GM12892 (cell line): ENCODE measurements at places on chromosomes 12 and 14.

GRCh38 chr12:119207063-119207560, 28.4 kb downstream of the HSPB8 start:
- no peak for DNase-seq

GRCh38 chr14:34128665-34129064, 177.8 kb upstream of the EGLN3 start:
- DNase-seq = no peak

- DNase-seq = no peak
Measured at GRCh38 chr12:19689226-19689625, 249.9 kb downstream of the AEBP2 start.

GRCh38 chr14:104681689-104682074, 7.7 kb upstream of the INF2 start:
- no peak for DNase-seq

- DNase-seq = no peak
Measured at GRCh38 chr12:127507341-127507740, 759.6 kb upstream of the TMEM132C start.

DNA sequence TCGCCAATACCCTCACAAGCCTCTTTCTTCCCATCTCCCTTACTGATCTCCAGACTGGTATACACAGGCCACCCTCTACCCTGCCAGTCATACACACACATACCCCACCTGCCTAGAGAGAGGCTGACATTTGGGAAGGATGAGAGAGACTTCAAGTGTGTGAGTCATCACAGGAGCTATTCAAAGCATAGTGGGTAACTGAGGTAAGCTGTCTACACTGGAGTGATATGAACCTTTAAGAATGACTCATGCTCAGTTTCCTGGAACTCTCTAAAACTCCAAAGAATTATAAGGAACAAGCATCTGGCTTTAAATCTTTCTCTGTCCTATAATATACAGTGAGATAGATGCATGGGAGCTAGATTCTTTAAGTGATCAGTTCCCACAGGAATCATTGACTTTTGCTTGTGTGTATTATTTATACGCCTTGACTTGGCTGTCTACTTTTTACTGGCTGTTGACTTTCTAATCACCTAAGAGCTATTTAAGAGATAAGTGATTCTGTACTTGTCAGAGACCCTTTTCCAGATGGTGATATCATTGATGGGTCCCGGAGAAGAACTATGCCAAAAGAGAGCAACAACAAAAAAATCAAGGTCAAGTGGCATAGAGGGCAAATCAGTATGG, 5.8 kb downstream of the IGF1 start:
- DNase-seq = no peak

DNA sequence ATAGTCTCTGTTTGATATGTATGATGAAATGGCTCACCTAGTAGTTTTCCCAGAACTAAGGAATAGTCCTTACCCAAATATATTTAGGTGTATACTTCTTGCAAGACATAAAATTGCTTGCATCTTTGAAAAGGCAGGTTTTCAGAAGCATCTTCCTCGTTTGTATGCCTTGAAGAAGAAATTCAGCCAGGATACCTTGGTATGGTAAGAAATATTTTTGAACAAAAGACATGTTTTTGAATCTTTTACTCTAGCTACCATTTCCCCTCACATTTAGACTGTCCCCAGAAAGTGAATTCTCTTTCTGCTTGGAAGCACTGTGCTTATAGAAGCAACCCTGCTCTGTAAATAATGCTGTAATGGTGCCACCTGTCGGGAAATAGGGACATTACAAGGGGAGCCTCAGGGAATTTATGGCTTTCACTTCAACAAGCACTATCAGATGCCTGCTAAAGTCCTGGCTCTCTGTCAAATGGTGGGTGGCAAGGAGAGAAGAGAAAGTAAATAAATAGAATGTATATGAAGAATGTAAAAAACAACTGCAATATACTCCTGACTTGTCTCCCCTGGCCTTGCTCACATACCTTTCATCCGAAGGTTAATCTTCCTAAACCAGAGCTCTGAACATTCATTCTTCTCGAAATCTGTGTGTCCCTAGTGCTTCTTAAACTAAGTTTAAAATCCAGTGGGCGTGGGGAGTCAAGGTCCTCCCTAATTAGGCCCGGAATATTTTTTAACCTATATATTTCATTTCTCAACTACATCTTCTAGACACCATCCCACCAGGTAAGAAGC, 6.1 kb downstream of the CCDC184 start:
- DNase-seq = no peak

- DNase-seq = no peak
Measured at GRCh38 chr12:64147011-64147631, 75.0 kb downstream of the KICS2 start.

DNA sequence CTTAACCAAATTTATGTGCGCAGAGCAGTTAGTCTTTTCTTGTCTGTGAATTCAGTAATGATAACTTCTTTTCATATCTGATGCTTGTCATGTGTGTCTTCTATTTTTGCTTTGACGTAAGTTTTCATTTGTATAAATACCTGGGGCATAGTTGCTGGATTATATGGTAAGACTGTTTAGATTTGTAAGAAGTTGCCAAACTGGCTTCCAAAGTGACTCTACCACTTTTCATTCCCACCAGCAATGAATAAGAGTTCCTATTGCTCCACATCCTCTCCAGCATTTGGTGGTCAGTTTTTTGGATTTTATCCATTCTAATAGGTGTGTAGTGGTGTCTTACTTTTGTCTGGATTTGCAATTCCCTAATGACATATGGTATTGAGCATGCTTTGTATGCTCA, 8.9 kb downstream of the ZNF268 start:
- DNase-seq = no peak

DNA sequence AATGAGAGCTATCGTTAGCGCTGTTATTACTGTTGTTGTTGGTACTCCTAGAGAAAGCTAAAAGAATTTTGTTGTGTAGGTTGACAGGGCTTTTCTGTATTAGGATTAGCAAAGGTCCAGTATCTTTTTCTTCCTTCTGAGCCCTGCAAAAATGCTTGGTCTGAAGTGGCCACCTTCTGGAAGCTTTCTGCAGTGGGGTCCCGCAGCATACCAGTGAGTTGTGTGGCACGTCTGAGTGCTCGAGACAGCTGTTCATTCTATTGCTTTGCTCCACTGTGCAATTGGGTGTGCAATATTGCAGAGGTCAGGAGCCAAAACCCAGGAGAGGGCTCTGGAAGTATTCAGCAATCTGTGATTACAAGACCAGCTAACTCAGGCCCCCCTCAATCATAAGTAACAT, 57.1 kb downstream of the CCDC60 start:
- no peak for DNase-seq

DNA sequence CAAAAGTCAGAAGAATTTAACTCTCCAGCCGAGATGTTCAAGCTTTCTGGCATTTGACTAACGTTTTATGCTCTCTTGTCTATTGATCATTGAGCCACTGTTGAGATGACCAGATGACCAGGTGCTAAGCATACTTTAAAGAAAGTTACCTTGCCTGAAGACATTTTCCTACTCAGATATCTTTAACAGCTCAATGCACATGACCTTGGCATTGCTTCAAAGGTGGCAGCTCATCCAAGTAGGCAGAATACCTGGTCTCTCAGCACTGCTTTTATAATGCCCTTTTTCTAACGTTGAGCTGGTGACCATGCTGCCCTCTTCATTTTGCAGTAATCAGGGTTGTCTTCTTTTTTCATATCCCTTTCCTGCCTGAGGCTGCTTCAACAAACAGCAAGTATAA, 358.1 kb downstream of the RAD51B start:
- no peak for DNase-seq

GRCh38 chr12:22765421-22766130, 140.6 kb downstream of the ETNK1 start:
- no peak for DNase-seq

DNA sequence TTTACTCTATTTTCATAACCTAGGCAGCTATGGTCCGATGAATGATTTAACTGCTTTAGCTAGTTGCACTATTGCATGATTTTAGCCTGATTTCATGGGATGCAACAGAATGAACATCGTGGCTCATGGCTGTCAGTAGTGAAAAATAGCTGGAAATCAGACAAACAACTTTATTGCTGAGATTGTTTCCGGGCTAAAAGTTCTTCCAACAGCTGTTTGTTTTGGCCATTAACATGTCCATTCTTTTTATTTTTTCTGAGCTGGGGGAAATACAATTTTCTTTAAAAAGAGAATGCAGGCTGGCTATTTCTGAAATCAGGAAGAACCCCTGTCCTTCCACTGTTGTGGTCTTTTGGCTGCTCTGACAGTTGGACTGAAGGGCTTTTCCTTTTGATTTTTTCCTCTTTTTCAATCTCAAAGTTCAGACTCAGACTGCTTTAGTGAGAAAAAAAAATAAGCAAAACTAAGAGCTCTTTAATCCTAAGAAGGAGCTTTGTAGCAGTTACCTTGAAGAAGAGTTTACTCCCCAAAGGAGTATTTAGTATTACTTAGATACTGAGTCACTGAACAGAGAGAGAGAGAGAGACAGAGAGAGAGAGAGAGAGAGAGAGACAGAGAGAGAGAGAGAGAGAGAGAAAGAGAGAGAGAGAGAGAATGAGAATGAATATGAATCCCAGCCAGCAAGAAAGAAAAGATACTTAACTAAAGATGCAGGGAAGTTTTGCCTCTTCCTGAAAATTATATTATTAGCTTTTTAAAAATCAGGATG, at the start of gene NAV3:
NAV3 (plus strand) TSS at position 312 of the 769 bp plus-strand sequence. CDS start 568 bp downstream, outside the sequence.
- no peak for DNase-seq

- DNase-seq = no peak
Measured at GRCh38 chr12:105756961-105757360, 381.8 kb downstream of the NUAK1 start.

GRCh38 chr14:103198131-103199105, 75.2 kb downstream of the TNFAIP2 start:
- no peak for DNase-seq

- DNase-seq = no peak
Measured at GRCh38 chr14:24673534-24674203, 39.7 kb upstream of the GZMB start.

DNA sequence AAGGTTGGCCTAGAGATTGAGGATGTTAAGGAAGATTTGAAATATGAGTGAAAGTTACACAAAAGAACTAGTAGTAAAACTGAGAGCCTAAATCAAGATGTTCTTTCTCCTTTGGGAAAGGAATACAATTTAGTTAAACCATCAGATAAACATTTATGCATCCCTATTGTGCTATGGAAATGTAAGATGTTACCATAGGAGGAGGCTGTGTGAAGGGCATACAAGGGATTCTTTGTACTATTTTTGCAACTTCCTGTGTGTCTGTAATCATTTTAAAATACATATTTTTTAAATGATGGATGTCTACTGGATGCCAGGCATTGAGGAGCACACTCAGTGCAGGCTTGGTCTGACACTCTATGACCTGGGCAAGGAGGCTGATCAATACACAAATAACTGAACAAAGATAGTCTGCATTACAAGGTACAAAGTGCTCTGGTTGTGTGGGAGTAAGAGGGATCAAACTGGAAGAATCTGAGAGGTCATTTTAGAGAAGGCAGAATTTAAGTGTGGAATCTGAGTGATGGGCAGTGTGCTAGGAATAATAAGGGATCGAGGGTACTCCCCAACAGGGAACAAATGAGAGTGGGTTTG, 5.8 kb upstream of the CHPT1 start:
- no peak for DNase-seq
